Foreskin fibroblast (primary cell): ENCODE measurements at places on chromosomes 16 and 17.

GRCh38 chr17:413016-413350 lies 60.4 kb upstream of the RPH3AL start:
- no peak for DNase-seq

DNA sequence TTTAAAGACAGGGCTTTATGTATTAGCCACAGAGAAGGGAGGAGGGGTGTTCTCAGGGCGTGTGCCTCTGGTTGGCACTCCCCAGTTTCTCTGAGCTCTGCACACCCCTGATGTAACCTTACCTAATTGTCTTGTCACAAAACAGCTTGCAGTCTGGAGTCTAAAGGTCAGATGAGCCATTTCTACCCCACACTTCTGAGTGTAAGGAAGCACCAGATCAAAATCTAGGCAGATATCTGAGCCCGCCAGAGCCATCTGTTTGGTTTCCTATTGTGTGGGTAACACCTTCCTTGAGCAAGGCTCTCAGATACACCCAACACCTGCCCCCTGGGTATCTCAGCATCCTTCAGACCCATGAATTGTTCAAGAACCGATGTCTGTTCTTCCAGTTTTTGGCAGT lies 15.5 kb downstream of the CDH1 start:
- DNase-seq: no peak

DNA sequence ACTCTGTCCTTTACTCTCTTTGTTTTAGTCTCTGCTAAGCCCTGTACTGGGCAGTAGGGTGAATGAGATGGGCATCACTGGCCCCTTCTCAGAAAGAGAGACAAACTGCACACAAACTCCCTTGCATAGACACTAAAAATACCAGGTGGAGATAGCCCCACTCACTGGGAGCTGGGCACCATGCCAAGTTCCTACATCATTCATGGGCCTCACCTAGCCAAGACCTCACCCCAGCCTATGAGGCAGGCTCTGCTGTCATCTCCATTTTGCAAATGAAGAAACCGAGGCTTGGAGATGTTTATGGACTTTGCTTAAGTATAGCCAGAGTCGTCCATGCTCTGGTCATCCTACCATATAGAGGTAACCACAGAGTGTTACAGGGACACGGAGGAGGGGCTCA lies 499.8 kb upstream of the CDH11 start:
- no peak for DNase-seq

GRCh38 chr17:75168998-75169397 lies 13.8 kb downstream of the SUMO2 start:
- DNase-seq: no peak

- DNase-seq: no peak
Observed at GRCh38 chr16:48811478-48811877, 201.5 kb upstream of the N4BP1 start.

GRCh38 chr16:88936008-88936555 lies 40.9 kb downstream of the CBFA2T3 start:
- DNase-seq: no peak

GRCh38 chr16:68790130-68790761 lies 53.1 kb upstream of the TANGO6 start:
- DNase-seq: peak; percentile 24

DNA sequence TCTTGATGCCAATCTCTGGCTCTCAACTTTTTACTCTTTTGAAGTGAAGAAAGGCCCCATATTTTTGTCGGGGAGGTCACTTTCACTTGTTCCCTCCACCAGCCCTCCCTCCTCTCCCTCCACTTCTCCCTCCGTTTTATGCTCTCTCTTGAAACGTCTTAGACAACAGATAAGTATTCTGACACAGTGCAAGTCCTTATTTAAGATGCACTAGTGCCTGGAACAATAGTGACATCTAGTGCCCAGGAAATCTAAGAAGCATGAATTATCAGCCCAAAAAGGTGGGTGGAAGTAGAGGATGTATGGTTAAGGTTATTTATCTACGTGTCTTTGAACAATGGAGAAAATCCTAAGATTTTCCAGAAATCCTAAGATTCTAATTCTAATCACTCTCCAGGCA lies 17.9 kb downstream of the PSME3IP1 start:
- DNase-seq: peak; percentile 61

DNA sequence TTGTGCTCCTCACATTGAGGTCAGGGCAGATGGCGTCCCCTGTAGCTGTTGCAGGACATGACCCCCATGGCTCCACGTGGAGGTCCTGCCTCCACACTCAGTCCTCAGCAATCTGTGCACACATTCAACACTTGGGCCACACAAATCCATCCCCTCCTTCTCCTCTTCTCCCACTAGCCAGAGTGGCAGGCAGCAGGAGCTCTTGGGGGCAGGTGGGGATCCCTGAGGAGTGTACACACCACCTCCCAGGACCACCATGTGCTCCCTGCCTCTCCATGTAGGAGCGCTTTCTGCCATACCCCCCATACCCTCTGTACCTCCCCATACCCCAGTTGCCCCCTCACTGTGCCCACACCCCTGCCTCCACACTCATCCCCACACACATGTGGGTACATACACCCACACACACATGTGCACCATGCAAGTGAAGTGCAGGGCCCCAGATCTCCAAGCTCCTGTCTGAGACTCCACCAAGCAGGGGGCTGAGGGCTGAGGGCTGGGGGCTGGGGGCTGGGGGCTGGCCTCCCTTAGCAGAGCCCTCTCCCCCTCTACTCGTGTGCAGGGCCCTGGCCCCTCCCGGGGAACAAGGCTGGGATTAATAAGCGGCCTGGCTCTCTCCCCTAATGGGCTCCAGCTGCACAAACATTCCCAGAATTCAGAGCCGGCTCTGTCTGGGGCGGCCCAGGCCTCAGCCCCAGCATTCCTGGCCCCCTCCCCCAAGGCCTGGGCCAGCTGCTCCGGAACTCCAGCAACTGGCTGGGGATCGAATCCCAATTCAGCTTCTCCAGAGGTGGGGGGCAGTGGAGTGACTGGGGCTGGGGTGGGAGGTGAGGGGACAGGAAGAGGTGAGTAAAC lies 48.2 kb upstream of the MEIOC start:
- DNase-seq: peak; percentile 76
